ENCODE measurements at places on chromosomes 1 and 21. TPM values are rescaled to one million over a fixed set of nuclear protein-coding genes. Genes with fewer than 3 reads are reported as not detected.

- no peak overlapping the region for H3K27ac ChIP-seq
- H3K27me3 ChIP-seq, result peaks cover 44% of the 10 kb centered on the region
- peak overlapping the region; percentile 29 for H3K4me3 ChIP-seq
- H3K36me3 ChIP-seq, result no peaks in the 10 kb centered on the region
These were observed 7.0 kb downstream of the FOXD2 start for GRCh38 chr1:47444562-47445465.

AVPR1B gene
- total RNA-seq, result not detected

BGLAP gene
- not detected for total RNA-seq

TMEM200B gene
- total RNA-seq, result 2.1 TPM

ADCY10 gene
- not detected for total RNA-seq

DNA sequence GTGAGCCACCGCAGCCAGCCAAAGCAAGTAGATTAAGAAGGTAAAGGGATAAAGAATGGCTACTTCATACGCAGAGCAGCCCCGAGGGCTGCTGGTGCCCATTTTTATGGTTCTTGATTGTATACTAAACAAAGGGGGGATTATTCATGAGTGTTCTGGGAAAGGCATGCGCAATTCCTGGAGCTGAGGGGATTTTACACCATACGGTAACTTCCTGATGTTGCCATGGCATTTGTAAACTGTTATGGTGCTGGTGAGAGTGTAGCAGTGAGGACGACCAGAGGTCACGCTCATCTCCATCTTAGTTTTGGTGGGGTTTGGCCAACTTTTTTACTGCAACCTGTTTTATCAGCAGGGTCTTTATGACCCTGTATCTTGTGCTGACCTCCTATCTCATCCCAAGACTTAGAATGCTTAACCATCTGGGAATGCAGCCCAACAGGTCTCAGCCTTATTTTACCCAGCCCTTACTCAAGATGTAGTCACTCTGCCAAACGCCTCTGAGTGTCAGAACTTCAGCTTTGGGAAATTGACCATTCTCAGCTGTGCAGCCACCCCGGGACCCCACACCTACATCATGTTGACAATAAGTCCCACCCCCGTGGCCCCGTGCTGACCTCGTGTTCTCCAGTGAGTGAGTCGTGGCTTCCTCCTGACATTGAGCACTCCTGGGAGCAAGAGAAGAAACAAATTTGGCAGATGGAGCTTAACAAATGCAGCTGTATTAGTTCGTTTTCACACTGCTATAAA lies 149.4 kb upstream of the COL6A1 start:
- peaks cover 14% of the 10 kb centered on the region for H3K4me1 ChIP-seq
- H3K36me3 ChIP-seq, result no peaks in the 10 kb centered on the region
- DNase-seq, result no peak
- H3K27ac ChIP-seq, result peak overlapping the region; percentile 50

- DNase-seq, result no peak
- no peaks in the 10 kb centered on the region for H3K4me1 ChIP-seq
These were observed 57.0 kb downstream of the KIF26B start for GRCh38 chr1:245211761-245212160.

DNA sequence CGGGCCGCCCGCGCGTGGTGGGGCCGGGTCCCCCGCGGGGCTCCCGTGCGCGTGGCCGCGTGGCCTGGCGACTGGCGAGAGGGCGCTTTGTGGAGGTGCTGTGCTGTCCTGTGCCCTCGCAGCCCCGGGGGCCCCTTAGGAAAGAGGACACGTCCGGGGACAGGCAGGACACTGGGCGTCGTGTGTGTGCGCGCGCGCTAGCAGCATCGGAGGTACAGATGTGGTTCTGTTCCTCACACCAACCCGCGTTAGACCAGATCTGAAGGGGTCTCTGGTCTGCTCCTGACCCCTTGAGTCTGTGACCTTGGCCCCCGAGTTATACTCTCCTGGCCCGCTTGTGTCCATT lies 489 bp downstream of the ACTN2 start:
- H3K36me3 ChIP-seq, result no peaks in the 10 kb centered on the region
- H3K27me3 ChIP-seq, result no peaks in the 10 kb centered on the region
- DNase-seq, result no peak
- H3K27ac ChIP-seq, result no peak overlapping the region
- H3K4me1 ChIP-seq, result peaks cover 16% of the 10 kb centered on the region

- H3K4me1 ChIP-seq, result no peaks in the 10 kb centered on the region
- H3K27ac ChIP-seq, result no peak overlapping the region
- DNase-seq, result no peak
- H3K27me3 ChIP-seq, result no peaks in the 10 kb centered on the region
These were observed 27.8 kb downstream of the SLC26A9 start for GRCh38 chr1:205915354-205915990.

ELOA gene
- 26.3 TPM for total RNA-seq

GRCh38 chr1:164659621-164660411 lies 100.8 kb downstream of the PBX1 start:
- peaks cover 30% of the 10 kb centered on the region for H3K4me1 ChIP-seq
- no peak overlapping the region for H3K4me3 ChIP-seq
- no peaks in the 10 kb centered on the region for H3K27me3 ChIP-seq

- DNase-seq, result no peak
- H3K4me1 ChIP-seq, result no peaks in the 10 kb centered on the region
- H3K27me3 ChIP-seq, result no peaks in the 10 kb centered on the region
- H3K27ac ChIP-seq, result no peak overlapping the region
These were observed 71.6 kb upstream of the IFFO2 start for GRCh38 chr1:19028110-19028509.

DNA sequence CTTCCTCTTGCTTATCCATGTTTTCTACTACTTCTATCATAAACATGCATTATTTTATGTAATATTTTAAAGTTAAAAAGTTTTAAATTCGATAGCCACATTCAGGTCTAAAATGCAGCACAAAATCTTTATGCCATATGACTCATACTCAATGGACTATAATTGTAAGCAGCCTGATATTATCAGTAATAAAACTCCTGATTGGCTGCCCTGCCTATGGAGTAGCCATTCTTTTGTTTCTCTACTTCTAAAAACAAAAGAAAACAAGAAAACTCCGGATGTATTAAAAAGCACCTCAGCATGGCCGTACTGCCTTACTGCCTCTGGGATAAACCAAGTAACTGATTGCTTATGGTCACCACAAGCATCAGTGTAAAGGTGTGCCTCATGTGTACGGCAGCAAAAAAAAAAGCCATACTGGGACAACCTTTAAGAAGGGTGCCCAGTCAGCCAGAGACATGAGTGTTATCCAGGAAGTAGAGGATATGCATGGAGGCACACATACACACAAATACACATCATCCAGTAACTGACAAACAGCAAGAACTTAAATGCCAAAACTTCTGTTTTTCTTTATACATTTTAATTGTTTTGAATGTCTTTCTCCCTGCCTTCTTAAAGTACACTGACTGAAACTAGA lies 9.2 kb downstream of the SLC35D1 start:
- DNase-seq, result no peak
- H3K27ac ChIP-seq, result no peak overlapping the region
- H3K4me3 ChIP-seq, result no peak overlapping the region
- no peaks in the 10 kb centered on the region for H3K4me1 ChIP-seq
- H3K27me3 ChIP-seq, result no peaks in the 10 kb centered on the region

- no peak overlapping the region for H3K27ac ChIP-seq
- H3K27me3 ChIP-seq, result no peaks in the 10 kb centered on the region
- DNase-seq, result no peak
- H3K4me1 ChIP-seq, result no peaks in the 10 kb centered on the region
- H3K4me3 ChIP-seq, result no peak overlapping the region
These were observed 43.6 kb upstream of the GRHL3 start for GRCh38 chr1:24275510-24275909.

DNA sequence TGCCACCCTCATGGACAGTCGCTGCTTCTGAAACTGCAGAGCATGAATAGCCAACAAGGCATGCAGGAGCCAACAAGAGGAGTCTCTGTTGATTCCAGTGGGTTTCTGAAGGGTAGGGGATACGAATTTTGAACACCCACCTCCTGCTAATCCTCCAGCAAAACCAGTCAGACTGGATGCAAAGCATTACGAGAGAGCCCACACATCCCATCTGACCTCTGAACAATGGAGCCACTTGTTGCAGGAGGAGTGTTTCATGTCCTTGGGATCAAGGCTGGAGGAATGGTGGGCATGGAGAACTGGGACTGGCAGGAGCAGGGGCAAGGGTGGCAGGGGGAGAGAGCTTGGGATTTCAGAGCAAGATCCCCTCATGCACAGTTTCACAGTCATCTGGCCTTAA lies 1.6 kb downstream of the VTCN1 start:
- no peak overlapping the region for H3K27ac ChIP-seq
- H3K4me1 ChIP-seq, result no peaks in the 10 kb centered on the region
- H3K36me3 ChIP-seq, result no peaks in the 10 kb centered on the region
- no peak for DNase-seq
- no peak overlapping the region for H3K4me3 ChIP-seq

KCNT2 gene
- 3.3 TPM for total RNA-seq

DNA sequence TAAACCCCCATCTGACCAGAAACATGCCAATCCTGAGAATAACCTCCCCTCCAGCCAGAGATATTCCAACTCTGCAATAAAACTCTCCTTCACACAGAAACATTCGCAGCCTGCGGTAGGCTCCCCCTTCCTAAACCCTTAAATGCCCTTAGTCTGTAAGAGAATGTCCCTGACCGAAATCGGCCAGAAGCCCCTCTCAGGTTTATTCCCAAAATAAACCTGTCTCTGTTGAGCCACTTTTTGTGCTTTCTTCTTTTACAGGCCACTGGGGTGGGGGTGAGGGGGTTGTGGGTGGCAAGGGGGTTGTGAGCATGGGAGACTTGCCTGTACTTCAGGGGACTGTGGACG lies 4.6 kb downstream of the PRXL2B start:
- no peak for DNase-seq
- H3K27ac ChIP-seq, result no peak overlapping the region
- peaks cover 8% of the 10 kb centered on the region for H3K4me1 ChIP-seq
- H3K4me3 ChIP-seq, result no peak overlapping the region

- no peaks in the 10 kb centered on the region for H3K36me3 ChIP-seq
- no peak overlapping the region for H3K4me3 ChIP-seq
- peak; percentile 13 for DNase-seq
- no peaks in the 10 kb centered on the region for H3K27me3 ChIP-seq
- H3K27ac ChIP-seq, result no peak overlapping the region
- no peaks in the 10 kb centered on the region for H3K4me1 ChIP-seq
These were observed 12.7 kb downstream of the SPATC1L start for GRCh38 chr21:46171585-46171984.

DUSP10 gene
- 4.4 TPM for total RNA-seq

DNA sequence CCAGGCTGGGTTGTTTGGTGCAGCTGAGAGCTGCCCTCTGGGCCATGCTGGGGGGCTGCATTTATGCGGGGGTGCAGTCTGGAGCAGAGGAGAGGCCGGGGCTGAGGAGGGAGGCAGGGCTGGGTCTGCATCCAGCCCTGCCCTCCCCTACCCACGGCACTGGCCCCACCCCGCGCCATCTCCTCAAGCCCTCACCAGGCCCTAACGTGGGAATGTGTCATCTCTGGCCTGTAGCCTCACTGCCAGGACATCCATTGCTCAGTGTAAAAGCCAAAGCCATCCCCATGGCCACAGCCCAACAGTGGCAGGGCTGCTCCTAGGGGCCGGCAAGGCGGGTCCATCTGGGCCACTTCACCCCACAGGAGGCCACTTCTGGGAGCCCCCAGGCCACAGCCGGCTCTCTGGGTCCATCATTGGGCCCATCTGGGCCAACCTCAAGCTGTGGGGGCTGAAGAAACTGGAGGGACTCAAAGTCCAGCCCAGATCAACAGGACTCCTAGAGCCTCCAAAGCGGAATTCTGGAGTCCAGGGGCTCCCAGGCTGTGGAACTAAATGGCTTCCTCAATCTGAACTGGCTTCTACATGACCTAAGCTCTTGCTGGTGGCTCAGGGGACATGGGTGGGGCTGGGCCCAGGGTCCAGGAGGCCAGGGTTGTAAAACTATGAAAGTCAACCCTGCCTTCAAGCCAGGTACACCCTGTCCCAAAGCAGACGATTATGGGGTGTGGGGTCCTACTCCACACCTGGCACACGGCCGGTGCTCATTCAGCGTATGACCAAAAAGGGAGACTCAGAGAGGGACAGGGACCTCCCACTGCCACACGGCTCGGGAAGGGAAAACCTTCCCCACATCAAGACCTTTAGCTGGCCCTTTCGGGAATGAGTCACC lies 32.6 kb downstream of the RUNX3 start:
- H3K27me3 ChIP-seq, result no peaks in the 10 kb centered on the region
- no peak overlapping the region for H3K4me3 ChIP-seq
- H3K36me3 ChIP-seq, result no peaks in the 10 kb centered on the region
- H3K27ac ChIP-seq, result no peak overlapping the region
- no peaks in the 10 kb centered on the region for H3K4me1 ChIP-seq

RHEX gene
- total RNA-seq, result 28.1 TPM

PLA2G2F gene
- total RNA-seq, result not detected

SELP gene
- total RNA-seq, result 2.9 TPM

RGS13 gene
- 6.6 TPM for total RNA-seq

PRRC2C gene
- total RNA-seq, result 117 TPM

PFDN2 gene
- total RNA-seq, result 68.5 TPM

GRCh38 chr1:213985209-213986019 lies 2.4 kb upstream of the PROX1 start:
- H3K4me1 ChIP-seq, result no peaks in the 10 kb centered on the region
- no peak overlapping the region for H3K27ac ChIP-seq
- H3K27me3 ChIP-seq, result no peaks in the 10 kb centered on the region
- peak overlapping the region; percentile 22 for H3K4me3 ChIP-seq

GRCh38 chr1:119549719-119550132 lies 42.7 kb downstream of the HSD3B1 start:
- H3K27me3 ChIP-seq, result no peaks in the 10 kb centered on the region
- H3K27ac ChIP-seq, result no peak overlapping the region
- H3K4me1 ChIP-seq, result no peaks in the 10 kb centered on the region
- DNase-seq, result no peak
- H3K4me3 ChIP-seq, result no peak overlapping the region
- H3K36me3 ChIP-seq, result no peaks in the 10 kb centered on the region

ASPM gene
- total RNA-seq, result 10.7 TPM

- H3K27me3 ChIP-seq, result no peaks in the 10 kb centered on the region
- H3K4me3 ChIP-seq, result no peak overlapping the region
- no peak for DNase-seq
These were observed 23.6 kb upstream of the SPSB1 start for GRCh38 chr1:9269078-9269501.

DNA sequence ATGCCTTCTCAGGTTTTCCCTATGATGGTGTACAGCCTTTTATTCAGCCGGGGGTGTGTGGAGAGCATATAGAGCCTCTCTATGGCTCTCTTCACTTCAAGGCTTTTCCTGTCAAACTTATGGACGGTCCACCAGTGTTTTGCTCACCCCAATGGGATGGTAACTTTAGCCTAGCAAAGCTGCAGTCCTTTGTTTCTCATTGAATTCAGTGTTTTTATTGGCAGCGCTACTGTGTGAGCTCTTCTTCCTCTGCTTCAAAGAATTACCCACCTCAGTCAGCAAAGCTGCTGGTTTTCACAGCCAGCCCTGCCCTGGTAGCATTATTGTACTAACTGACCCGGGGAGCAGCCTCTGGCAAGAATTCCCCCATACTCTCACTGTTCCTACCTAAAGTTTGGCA lies 145.3 kb upstream of the RRP15 start:
- DNase-seq, result no peak
- H3K4me3 ChIP-seq, result no peak overlapping the region
- H3K27me3 ChIP-seq, result no peaks in the 10 kb centered on the region
- no peaks in the 10 kb centered on the region for H3K4me1 ChIP-seq
- H3K36me3 ChIP-seq, result no peaks in the 10 kb centered on the region
- no peak overlapping the region for H3K27ac ChIP-seq

Data from Peyer's patch (tissue), 4 donors.